Cerebellum (tissue), 4 donors: ENCODE measurements at places on chromosomes 3 and 15. TPM values are rescaled to one million over a fixed set of nuclear protein-coding genes. Genes with fewer than 3 reads are reported as not detected.

DNA sequence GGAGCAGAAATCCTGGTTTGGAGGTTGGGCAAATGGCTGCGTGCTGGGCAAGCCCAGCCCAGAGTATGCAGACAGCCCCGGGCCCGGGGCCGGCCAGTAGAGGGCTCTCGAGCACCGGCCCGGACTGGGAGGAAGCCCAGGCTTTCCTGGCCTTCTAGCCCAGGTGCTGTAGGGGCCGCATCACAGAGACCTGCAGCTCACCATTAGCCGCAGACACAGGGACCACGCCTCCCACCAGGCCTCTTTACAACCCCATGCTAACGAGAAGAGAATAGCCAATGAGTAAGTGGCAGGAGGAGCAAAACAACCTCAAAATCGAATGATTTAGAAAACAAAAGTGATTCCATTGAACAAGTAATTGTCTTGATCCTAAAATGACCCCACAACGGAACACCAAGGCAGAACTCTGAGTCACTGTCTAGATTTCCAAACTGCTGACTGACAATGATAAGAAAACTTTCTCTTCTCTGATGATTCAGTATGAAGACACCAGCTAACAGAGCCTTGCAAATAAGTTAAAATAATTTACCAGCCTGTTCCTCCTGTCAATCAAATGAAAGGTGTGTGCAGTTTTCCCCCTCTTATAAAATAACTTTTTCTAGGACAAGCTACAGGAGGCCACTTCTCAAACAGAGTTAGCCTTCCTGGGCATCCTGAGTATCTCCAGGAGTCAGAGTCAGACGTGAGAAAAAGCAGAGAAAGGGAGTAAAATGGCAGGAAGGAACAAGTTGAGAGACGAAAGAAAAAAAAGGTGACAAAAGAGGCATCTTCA is 102.2 kb downstream of the DGKG start:
- DNase-seq: peak; percentile 85

GRCh38 chr3:38126121-38126892 is 10.6 kb downstream of the ACAA1 start:
- no peak for DNase-seq

The FBXW12 gene
- total RNA-seq: 1.2 TPM

- no peak for DNase-seq
Measured at GRCh38 chr15:27422997-27423396, 452.0 kb downstream of the GABRG3 start.

GRCh38 chr3:160885791-160886286 is 129.8 kb downstream of the PPM1L start:
- DNase-seq: no peak

- peak; percentile 20 for DNase-seq
Measured at GRCh38 chr3:12601072-12601471, 44.2 kb downstream of the MKRN2 start.

The MYO1E gene
- 7.7 TPM for total RNA-seq
